Chondrocyte (in vitro differentiated cells): ENCODE measurements at places on chromosomes 1 and 21. TPM values are rescaled to one million over a fixed set of nuclear protein-coding genes. Genes with fewer than 3 reads are reported as not detected.

SERPINC1 gene
- total RNA-seq: 0.22 to 0.51 TPM in 2 of 3 replicates, not detected in the other

- H3K4me3 ChIP-seq: no peak overlapping the region
- no peak for DNase-seq
- H3K4me1 ChIP-seq: peaks cover 36% of the 10 kb centered on the region
- H3K36me3 ChIP-seq: no peaks in the 10 kb centered on the region
- H3K27ac ChIP-seq: no peak overlapping the region
These were observed 84.1 kb downstream of the EVA1C start for GRCh38 chr21:32496568-32496967.

FMO2 gene
- 0.24 to 0.87 TPM (median 0.55 TPM) in 3 replicates for total RNA-seq

GRCh38 chr1:238944028-238944427, 442.3 kb upstream of the CHRM3 start:
- no peak overlapping the region for H3K27ac ChIP-seq
- H3K4me1 ChIP-seq: no peaks in the 10 kb centered on the region
- peaks cover 9% of the 10 kb centered on the region for H3K27me3 ChIP-seq
- DNase-seq: no peak
- no peaks in the 10 kb centered on the region for H3K36me3 ChIP-seq

GUCA2B gene
- not detected in 3 replicates for total RNA-seq

GBP4 gene
- total RNA-seq: not detected in 3 replicates

DNA sequence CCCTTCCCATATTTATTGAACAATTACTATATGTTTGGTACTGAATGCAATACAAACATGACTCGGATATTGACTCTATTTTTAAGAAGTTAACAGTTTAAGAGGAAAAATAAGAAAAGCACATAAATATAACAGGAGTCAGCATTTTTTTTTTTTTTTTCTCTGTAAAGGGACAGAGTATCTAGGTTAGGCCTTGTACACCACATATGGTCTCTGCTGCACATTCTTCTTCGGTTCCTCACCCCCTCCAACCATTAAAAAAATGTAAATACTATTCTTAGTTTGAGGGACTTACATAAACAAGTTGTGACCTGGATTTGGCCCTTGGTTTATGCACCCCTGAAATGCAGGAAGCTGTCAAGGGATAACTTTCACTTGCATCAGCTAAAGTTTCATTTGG, 40.4 kb downstream of the PHC2 start:
- no peak for DNase-seq
- peaks cover 44% of the 10 kb centered on the region for H3K4me1 ChIP-seq
- H3K36me3 ChIP-seq: no peaks in the 10 kb centered on the region
- no peak overlapping the region for H3K4me3 ChIP-seq
- no peaks in the 10 kb centered on the region for H3K27me3 ChIP-seq
- H3K27ac ChIP-seq: peak overlapping the region; percentile 37

SIM2 gene
- total RNA-seq: 0.59 to 1.3 TPM (median 0.60 TPM) in 3 replicates

CYP2J2 gene
- total RNA-seq: 0.22 to 0.44 TPM (median 0.32 TPM) in 3 replicates

RGS16 gene
- total RNA-seq: 0.56 to 7.7 TPM (median 7.0 TPM) in 3 replicates

DNA sequence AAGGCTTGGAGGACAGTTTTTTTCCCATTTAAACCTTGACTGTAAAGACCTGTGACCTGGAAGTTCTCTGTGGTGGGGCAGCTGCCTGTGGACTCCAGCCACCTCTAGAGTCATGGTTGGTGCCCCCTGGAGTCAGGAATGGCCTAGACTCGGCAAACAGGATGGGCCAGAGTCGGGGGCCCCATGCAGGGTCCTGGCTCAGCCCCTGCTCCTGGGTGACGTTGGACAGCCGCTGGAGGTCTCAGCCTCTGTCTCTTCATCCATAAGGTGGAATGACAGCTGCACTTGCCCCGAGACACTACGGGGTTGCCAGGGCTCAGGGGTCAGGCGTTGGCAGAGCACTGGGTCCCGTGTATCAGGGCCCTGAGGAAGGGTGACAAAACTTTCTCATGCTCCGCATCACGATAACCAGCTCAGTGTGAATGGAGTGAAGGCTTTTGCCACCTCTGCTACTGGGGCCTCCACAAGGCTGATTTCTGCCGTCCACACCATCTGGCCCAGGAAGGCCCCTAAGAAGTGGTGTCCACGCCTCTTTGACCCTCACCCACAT, 58.5 kb upstream of the TTC34 start:
- H3K36me3 ChIP-seq: no peaks in the 10 kb centered on the region
- DNase-seq: peak; percentile 67
- no peaks in the 10 kb centered on the region for H3K27me3 ChIP-seq
- no peak overlapping the region for H3K27ac ChIP-seq

DNA sequence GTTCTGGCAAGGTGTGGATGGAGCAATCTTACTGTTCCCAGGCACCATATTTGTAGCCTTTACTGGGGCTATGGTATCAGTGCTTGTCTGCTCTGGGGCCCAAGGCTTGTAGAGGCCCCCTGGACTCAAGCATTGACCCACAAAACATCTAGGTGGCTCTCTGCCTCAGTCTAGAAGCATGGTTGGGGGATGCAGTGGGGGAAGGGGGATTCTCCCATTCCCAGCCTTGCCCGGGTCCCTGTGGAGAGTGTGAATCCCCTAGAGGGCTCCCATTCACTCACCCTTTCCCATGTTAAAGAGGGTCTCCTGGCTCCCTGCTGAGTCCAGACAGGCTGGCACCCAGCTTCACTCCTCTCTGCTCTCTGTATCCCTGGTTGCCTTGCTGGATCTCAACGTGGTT, 28.2 kb upstream of the DIRAS3 start:
- H3K27ac ChIP-seq: no peak overlapping the region
- peaks cover 3% of the 10 kb centered on the region for H3K36me3 ChIP-seq
- DNase-seq: no peak
- no peak overlapping the region for H3K4me3 ChIP-seq
- H3K27me3 ChIP-seq: no peaks in the 10 kb centered on the region

- peaks cover 52% of the 10 kb centered on the region for H3K4me1 ChIP-seq
These were observed 45.8 kb upstream of the DMRTB1 start for GRCh38 chr1:53413175-53414001.

- H3K4me3 ChIP-seq: peak overlapping the region; percentile 45
- peaks cover 55% of the 10 kb centered on the region for H3K4me1 ChIP-seq
- no peaks in the 10 kb centered on the region for H3K36me3 ChIP-seq
- H3K27ac ChIP-seq: peak overlapping the region; percentile 85
These were observed 11.0 kb downstream of the WLS start for GRCh38 chr1:68221001-68221979.

GRCh38 chr1:64921771-64922170, 44.6 kb downstream of the JAK1 start:
- no peak for DNase-seq
- H3K4me1 ChIP-seq: peaks cover 62% of the 10 kb centered on the region
- H3K27ac ChIP-seq: peak overlapping the region; percentile 30
- no peaks in the 10 kb centered on the region for H3K27me3 ChIP-seq
- H3K4me3 ChIP-seq: no peak overlapping the region
- H3K36me3 ChIP-seq: no peaks in the 10 kb centered on the region

OR2T11 gene
- not detected in 3 replicates for total RNA-seq

TMEM125 gene
- total RNA-seq: not detected in 3 replicates

- no peak overlapping the region for H3K4me3 ChIP-seq
- no peak overlapping the region for H3K27ac ChIP-seq
- DNase-seq: no peak
- H3K27me3 ChIP-seq: peaks cover 13% of the 10 kb centered on the region
- H3K4me1 ChIP-seq: no peaks in the 10 kb centered on the region
These were observed 647.9 kb upstream of the CAMK1G start for GRCh38 chr1:208935517-208936187.

GRCh38 chr1:215567491-215568298, 591 bp downstream of the KCTD3 start:
- H3K27me3 ChIP-seq: no peaks in the 10 kb centered on the region
- H3K4me1 ChIP-seq: peaks cover 27% of the 10 kb centered on the region
- DNase-seq: peak; percentile 93
- H3K4me3 ChIP-seq: peak overlapping the region; percentile 93
- H3K36me3 ChIP-seq: no peaks in the 10 kb centered on the region

RBBP4 gene
- total RNA-seq: 155 to 194 TPM (median 156 TPM) in 3 replicates

OLIG2 gene
- 0.36 to 0.50 TPM (median 0.46 TPM) in 3 replicates for total RNA-seq

KCNT2 gene
- total RNA-seq: 11.9 to 15.9 TPM (median 13.4 TPM) in 3 replicates

VWA5B1 gene
- total RNA-seq: not detected in 3 replicates

DNA sequence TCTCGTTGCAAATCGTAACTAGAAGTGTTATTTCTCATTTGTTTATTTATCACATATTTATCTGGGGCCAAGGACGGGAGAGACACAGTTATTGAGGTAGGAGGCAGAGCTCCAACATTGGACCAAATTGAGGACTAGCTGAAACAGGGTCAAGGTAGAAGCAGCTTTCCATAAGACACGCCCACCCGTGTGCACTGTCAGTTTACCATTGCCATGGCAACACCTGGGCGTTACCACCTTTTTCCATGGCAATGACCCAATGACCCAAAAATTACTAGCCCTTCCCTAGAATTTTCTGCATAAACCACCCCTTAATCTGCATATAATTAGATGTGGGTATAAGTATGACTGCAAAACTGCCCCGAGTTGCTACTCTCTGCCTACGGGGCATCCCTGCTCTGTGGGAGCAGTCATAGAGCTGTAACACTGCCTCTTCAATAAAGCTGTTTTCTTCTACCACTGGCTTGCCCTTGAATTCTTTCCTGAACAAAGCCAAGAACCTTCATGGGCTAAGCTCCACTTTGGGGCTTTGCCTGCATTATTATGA, 72.7 kb downstream of the FBXO2 start:
- peaks cover 63% of the 10 kb centered on the region for H3K27me3 ChIP-seq
- H3K27ac ChIP-seq: no peak overlapping the region
- no peaks in the 10 kb centered on the region for H3K36me3 ChIP-seq

GRCh38 chr1:156862997-156863599, 2.4 kb downstream of the NTRK1 start:
- no peak overlapping the region for H3K4me3 ChIP-seq
- peaks cover 17% of the 10 kb centered on the region for H3K4me1 ChIP-seq
- H3K27ac ChIP-seq: no peak overlapping the region
- H3K36me3 ChIP-seq: no peaks in the 10 kb centered on the region

DNA sequence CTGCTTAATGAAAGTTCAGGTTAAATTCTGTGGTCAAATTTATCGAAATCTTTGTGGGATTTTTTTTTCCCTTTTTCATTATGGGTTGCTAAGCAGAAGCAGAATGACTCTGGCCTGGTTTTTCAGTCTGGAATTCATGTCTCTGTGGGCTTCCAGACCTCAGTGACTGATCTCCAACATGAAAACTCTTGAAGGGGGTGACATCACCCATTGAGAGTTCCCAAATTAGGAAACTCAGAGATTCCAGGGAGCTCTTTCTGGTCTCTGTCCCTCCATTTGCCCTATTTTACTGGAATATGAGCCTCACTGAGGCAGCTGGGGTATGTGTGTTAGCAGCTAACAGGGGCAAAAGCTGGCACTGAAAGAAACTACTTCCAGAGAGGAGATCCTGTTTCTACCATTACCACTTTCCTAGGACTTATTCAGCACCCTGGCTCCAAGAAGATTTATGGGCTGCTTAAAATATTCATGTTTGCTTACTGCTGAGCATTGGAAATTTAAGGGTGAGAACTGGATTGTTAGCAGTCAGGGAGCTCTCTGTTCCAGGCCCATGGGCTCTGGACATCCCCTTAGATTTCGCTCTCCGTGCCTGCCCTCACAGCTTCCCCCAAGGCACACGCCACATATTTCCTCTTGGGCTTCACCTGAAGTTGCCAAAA, 203.4 kb upstream of the SPAG17 start:
- H3K36me3 ChIP-seq: no peaks in the 10 kb centered on the region
- H3K4me1 ChIP-seq: peaks cover 11% of the 10 kb centered on the region
- no peaks in the 10 kb centered on the region for H3K27me3 ChIP-seq
- DNase-seq: no peak

SPRR5 gene
- total RNA-seq: not detected in 3 replicates

DNA sequence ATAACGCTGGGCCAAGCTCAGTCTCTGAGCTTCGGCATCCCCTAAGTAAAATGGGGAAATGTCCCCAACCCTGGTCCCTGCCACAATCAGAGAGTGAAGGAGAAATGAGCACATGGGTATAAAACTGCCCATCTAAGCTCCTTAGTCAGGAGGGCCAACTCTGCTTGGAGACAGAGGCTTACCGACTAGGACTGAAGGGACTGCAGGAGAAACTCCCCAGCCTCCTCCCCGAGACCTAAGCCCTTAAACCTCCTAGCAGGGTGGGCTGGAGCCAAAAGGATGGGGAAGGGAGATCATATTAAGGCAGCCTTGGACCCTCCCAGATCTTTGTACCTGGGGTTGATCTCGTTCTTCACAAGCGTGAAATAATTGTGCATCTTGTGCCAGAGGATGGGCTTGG, 5.5 kb downstream of the ETNK2 start:
- H3K4me3 ChIP-seq: no peak overlapping the region
- peaks cover 11% of the 10 kb centered on the region for H3K4me1 ChIP-seq

SSX2IP gene
- total RNA-seq: 6.1 to 9.5 TPM (median 6.2 TPM) in 3 replicates

- H3K36me3 ChIP-seq: no peaks in the 10 kb centered on the region
- peak overlapping the region; percentile 86 for H3K27ac ChIP-seq
These were observed 28.1 kb upstream of the RNF19B start for GRCh38 chr1:32992489-32993323.

HTR1D gene
- total RNA-seq: 2.1 to 3.7 TPM (median 2.3 TPM) in 3 replicates

PDXK gene
- 213 to 234 TPM (median 216 TPM) in 3 replicates for total RNA-seq

- DNase-seq: no peak
- H3K4me3 ChIP-seq: no peak overlapping the region
- peaks cover 16% of the 10 kb centered on the region for H3K27me3 ChIP-seq
- H3K36me3 ChIP-seq: no peaks in the 10 kb centered on the region
These were observed 488.0 kb upstream of the PLXNA2 start for GRCh38 chr1:208731981-208732821.

KAZN gene
- 19.4 to 30.1 TPM (median 29.6 TPM) in 3 replicates for total RNA-seq

CNST gene
- 22.3 to 25.6 TPM (median 25.2 TPM) in 3 replicates for total RNA-seq

DNA sequence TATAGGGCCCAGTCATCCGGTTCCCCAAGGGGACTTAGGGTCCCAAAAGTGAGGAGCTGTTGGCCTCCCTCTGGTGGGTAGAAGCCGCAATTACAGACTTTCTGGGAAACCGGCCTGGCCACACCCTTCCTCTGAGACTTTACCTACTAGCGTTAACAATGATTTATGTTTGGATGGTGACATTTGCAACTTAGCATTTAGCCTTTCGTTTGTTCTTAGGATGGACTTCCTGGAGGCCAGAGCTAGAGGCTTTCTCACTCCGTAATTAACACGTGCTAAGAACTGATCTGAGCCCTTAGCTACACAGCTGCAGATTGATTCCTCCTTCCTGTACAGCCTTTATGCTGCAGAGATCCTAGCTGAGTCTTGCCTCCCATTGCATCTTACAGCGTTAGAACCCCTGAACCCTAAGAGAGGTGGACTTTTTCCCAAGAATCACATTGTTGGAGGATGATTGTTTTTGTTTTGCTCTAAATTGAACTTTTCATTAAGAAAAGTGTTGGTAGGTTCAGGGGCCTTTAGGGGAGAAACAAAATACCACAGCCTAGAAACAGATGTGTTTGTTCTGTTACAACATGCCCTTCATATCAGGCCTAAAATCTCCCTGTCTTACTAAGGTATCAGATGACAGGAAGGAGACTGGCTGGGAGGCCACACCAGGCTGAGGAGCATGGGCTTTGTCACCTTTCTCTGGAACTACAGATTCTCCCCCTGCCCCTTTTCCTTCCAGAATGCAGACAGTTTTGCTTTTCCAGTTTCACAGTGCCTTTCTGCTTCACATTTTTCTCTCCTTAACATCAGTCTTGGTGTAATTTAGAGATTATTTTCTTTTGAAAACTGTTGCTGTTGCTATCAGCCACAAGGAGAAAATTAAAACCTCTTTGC, 1.9 kb downstream of the S100A11 start:
- peak overlapping the region; percentile 99 for H3K27ac ChIP-seq
- peaks cover 44% of the 10 kb centered on the region for H3K36me3 ChIP-seq
- peak overlapping the region; percentile 87 for H3K4me3 ChIP-seq
- H3K4me1 ChIP-seq: peaks cover 27% of the 10 kb centered on the region
- DNase-seq: no peak

VASH2 gene
- total RNA-seq: 2.3 to 2.8 TPM (median 2.8 TPM) in 3 replicates
